ENCODE measurements at places on chromosomes 3 and 15. TPM values are rescaled to one million over a fixed set of nuclear protein-coding genes. Genes with fewer than 3 reads are reported as not detected.

FGD5 gene
- 15.3 TPM for total RNA-seq

PLSCR5 gene
- total RNA-seq: not detected

CPNE9 gene
- total RNA-seq: 0.59 TPM

EIF4E3 gene
- 14.4 TPM for total RNA-seq

HTR3E gene
- not detected for total RNA-seq

SEMA5B gene
- 12.8 TPM for total RNA-seq

GRAMD1C gene
- 7.3 TPM for total RNA-seq

STAB1 gene
- 0.12 TPM for total RNA-seq

WDR6 gene
- total RNA-seq: 272 TPM

CRTAP gene
- total RNA-seq: 138 TPM

NECTIN3 gene
- 56.1 TPM for total RNA-seq

CEP97 gene
- 11.3 TPM for total RNA-seq

DUOXA2 gene
- total RNA-seq: 0.17 TPM

DNA sequence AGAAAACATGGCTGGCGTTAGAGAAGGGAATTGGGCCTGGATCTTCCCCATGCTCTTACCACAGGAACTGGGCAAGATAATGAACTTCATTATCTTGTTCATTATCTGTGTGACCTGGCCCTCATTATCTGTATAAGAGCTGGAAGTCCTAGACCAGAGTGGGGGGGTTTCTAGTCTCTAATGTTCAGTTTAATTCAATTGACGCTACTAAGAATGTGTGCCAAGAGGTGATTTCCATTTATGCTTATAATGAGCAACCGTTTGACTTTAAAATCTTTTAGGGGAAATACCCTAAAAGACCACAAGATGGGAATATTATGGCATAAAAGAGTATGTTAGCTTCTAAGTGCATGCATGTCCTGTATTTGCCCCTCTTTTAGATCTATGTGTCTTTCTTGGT, 59.1 kb upstream of the CSTA start:
- no peak for DNase-seq

GRCh38 chr3:36244728-36245127, 135.6 kb upstream of the STAC start:
- no peak for DNase-seq

DNA sequence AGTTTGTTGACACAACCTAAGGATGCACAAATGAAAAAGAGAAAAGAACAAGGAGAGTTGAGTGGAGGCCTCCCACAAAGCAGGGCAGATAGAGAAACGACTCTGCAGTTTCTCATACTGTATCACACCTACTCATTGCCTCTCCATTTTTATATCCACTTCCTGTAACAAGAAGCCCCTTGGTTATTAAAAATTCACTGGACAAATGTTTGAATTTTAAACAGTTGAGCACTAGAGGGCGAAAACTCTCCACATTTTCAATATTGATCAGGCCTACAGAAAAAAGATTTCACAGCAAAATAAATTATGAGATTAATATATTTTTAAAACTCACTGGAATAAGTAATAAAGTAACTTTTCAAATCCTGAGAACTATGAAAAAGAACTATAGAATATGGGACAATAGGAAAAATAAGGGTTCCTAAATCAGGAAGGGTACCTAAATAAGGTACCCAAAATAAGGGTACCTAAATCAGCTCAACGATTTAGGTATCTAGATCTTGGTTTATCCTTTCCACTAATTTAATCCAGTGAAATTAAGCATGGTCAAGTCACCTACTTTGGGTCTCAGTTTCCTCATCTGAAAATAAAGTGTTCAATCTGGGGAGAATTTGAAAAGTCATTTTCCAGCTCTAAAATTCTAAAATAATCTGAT, 47.0 kb upstream of the PPIB start:
- DNase-seq: no peak

DNA sequence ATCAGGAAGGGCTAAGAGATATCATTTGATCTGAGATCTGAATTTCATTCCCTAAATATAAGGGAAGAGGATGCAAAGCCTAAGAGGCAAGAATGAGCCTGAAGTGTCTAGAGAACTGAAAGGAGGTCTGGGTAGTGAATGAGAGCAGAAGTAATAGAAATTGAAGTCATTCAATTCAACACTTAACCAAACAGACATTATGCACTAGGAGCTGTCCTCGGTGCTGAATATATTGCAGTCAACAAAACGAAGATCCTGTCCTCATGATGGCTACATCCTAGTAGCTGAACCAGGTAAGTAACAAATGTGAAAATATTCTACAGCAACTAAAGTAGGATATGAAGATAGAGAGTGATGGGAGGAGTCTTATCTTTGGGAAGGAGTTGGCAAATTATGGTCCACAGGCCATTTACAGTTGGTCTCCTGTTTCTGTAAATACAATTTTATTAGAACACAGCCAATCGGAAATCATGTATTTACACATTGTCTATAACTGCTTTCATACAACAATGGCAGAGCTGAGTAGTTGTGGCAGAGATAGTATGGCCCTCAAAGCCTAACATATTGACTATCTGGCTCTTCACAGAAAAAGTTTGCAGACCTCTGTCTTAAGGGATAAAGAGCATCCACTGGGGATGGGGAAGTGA, 192.9 kb upstream of the CADPS start:
- DNase-seq: no peak

GRCh38 chr3:24067483-24067882, 122.4 kb downstream of the NR1D2 start:
- no peak for DNase-seq

GRCh38 chr3:176839901-176840300, 357.4 kb downstream of the TBL1XR1 start:
- no peak for DNase-seq

DNA sequence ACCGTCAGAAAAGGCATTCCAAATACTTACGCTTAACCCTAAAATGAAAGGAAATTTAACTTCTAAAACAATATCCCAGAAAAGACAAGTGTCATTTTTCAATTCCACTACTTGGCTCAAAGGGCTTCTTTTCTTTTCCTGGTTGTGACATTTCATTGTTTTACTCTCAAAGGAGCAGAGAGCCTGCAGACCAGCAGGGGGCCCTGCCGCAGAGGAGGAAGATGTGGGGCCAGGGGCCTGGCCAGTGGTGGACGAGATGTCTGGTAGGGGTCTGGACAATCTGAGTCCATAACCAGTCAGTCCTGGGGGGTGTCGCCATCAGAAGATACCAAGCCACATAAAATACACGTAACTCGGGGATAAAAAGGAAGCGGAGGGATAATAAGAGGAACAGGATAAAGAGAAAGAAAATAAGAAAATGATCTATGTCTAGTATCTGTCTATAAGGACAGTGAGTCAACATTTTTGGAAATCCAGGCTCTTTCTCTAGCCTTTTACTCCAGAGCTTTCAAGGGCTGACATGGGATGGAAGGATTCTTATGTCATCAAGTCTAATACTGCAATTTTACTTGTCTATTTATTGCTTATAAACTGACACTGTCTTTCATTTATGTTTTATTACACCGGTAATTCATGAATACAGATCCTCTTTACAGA, 54.2 kb upstream of the ARHGEF3 start:
- DNase-seq: no peak

- DNase-seq: no peak
These were observed 51.9 kb downstream of the DENND4A start for GRCh38 chr15:65740148-65740547.

DNA sequence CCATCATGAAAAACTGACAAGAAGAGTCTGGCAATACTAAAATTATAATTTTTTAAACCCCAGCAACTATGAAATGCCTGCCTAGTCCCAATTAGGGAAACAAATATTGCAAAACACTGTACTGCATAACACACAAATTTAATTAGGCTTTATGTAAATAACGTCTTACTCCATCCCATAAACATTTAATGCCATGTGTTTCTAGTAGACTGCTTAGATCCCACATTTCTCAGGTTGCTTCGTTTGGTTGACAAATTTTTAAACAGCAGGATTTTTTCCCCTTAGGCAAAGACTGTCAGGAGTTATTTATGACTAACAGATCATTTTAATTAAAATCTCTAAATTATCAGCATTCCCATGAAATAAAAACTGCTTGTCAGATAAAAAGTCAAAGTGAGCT, 29.9 kb downstream of the EIF2AK4 start:
- DNase-seq: no peak

Data from type B pancreatic cell (in vitro differentiated cells).